NCI-H774 (cell line): ENCODE measurements at places on chromosomes 5 and 9.

- no peak for DNase-seq
Measured at GRCh38 chr9:135474915-135475314, 4.7 kb upstream of the PPP1R26 start.

- no peak for DNase-seq
Measured at GRCh38 chr5:105304859-105305258, 1742.3 kb upstream of the NUDT12 start.

DNA sequence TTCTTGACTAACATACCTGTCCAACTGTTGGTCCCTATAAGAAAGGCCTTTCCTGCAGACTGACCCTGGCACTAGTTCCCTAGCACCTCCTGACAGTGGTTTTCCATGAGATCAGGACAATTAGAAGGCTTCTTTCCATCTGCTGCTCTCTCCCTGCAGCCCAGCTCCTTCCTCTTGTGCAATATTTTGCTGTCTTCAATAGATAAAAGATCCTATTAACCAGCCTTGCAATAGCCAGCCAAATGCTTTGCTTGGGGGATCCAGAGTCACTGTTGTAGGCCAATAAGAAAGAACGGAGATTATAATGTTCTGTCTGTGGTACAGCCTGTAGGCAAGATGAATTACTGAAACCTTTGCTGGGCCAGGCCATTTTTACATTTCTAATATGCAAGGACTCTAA is 18.4 kb upstream of the NME5 start:
- DNase-seq = no peak

DNA sequence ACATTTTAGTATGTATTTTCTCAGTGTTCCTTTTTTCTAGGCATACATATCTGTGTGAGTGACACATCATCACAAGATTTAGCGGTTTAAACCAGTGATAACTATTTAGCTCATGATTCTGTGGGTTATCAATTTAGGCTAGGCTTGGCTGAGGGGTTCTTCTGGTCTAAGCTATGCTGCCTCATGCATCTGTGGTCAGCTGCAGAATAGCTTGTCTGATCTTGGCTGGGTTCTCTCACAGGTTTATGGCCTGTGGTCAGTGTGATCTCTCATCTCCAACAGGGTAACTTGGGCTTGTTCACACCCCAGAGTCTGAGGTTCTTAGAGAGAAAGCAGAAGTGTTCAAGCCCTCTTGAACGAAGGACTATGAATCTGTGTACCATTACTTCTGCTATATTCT is 363.3 kb downstream of the KDM4C start:
- DNase-seq = no peak

- no peak for DNase-seq
Measured at GRCh38 chr5:61638476-61638875, 306.4 kb downstream of the ZSWIM6 start.

- DNase-seq = no peak
Measured at GRCh38 chr5:404666-405241, 38.2 kb upstream of the EXOC3 start.

DNA sequence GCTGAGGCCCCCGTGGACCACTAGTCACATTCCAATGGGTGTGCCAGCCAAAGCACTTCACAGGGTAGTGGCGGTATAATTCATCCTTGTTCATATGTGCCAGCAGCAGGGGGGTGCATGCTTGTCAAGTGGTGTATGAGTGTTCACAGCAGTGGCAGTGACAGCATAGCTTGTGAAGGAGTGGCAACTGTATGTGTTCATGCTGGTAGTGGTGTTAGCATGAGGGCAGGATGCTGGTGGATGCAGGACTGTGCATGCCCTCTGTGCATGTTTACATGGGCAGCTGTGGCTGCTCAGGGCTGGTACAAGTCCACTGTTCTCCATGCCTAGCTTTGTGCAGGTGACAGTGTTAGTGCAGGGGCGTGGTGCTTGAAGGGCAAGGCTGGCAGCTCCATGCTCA is 253.4 kb upstream of the DMAC1 start:
- DNase-seq = no peak

DNA sequence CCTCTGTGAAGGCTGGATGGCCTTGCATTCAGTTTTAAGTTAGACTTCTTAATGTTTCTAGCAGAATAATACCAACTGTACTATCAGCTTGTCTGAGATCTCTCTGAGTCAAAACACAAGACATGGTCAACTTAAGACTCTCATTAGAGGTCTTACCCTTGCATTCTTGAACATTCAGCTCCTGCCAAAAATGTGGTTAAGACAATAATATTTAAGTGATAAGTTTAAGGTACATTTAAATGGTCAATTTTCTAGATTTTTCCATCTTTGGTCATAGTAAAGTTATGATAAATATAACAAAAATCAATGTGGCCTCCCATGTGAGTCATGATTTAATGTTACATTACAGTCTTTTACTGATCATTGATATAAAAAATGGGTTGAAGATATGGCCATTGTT is 75.0 kb downstream of the NR2F1 start:
- no peak for DNase-seq

DNA sequence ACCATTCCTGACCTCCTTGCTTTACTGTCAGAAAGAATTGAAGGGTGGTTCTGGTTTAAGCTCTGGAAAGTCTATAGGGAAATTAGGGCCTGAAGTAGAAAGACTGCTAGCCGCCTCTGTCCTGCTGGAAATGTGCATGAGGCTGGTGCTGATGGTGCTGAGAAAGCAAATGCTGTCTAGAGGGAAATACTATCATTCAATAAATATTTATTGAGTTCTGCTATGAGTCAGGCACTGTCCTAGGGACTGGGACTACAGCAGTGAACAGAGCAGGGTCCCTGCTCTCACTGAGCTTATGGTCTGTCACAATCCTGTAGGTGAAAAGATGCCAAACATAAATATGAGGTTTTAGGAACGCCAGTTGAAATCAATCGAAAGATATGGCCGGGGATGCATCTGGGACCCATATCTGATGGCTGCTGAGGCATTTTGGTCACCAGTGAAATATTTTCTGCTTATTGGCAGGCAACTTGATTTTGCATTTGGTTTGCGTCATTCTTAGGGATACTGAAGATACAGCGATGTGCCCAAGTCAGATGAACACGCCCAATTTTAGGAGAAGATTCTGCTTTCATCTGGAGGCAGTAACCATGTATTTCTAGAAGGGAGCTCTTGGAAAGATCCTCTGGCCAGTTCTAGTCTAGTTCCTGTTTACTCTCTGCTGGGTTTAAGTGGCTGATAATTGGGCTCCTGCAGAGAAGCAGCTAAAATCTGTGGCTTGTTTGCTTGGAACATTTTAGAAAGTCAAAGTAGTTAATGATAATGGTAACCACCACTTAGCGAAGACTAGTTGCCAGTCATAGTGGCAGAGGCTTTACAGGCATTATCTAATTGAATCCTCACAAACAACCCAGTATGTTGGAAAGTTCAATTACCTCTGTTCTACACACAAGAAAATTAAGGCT is 73.3 kb downstream of the INSYN2B start:
- DNase-seq = peak; percentile 65

DNA sequence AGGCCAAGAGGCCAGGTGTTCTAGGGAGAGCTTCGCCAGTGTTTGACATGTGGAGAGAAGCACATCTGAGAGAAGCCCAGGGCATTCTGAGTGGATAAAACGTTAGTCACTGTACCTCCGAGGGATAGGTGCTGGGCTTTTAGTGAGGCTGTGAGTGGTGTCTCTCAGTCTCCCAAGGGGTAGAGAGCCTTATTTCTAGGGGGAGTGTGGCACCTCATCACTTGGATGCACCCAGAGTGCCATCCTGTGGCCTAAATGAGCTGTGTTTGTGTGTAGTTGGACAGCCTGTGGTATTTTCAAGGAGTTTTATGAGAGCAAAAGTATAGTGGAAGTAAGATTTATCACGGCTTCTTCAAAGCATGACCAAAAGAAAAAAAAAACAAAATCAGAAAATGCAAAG is 1046.9 kb upstream of the WWC1 start:
- DNase-seq = peak; percentile 4

DNA sequence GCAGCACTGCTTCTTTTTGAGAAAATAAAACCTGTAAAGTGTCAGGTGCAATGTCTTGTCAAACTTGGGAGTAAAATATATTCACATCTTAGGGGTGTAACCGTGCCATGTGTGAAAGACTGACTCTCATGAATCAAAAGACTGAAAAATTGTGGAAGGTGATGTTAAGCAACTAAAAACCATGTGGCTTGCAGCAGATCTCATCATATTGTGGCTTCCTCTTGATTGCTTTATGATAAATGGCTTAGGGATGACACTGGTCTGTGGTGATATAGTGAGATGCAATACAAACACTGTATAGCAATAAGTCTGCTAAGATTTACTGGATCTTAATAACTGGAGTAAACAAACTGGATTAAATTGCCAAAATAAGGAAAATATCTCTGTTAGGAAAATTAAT is 321.6 kb downstream of the EDIL3 start:
- no peak for DNase-seq

DNA sequence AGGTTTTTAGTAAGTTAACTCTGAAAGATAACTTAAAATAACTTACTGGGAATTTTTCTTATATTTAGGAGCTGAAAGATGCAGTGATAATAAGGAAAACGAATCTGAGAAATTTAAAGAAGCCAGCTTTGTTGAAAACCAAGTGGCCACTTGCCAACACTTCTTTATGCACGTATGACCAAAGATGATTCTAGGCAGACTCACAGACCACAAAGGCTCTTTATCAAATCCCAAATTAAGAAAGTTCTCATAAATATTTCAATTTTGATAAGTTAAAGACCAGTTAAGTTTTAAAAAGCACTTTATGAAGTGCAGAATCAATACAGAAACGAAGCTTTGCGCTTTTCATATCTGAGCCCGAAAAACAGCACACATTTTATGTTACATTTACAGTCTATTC is 1.5 kb downstream of the AFF4 start:
- no peak for DNase-seq

DNA sequence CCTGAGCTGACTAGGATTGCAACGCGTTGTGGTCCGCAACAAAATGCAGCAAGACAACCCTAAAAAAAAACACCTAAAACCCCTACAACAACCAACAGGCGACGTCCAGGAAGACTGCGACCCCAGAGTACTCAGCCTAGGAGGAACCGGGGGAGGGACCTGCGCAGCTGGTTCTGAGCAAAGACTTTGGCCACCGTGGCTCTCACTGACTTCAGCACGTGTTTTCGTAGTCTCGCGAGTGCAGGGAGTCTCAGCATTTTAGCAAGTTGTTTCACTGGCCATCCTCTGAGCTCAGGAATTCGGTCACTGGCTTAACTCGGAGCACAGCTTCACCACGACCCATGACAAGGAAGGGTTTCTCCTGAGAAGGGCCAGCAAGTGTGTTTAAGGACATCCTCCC is 8.6 kb upstream of the ZDHHC11 start:
- no peak for DNase-seq

GRCh38 chr9:77663754-77664153 is 15.6 kb upstream of the GNA14 start:
- DNase-seq = peak; percentile 26

- no peak for DNase-seq
Measured at GRCh38 chr5:179865491-179866240, 7.0 kb upstream of the MRNIP start.

GRCh38 chr5:141722266-141722665 is 40.2 kb upstream of the ARAP3 start:
- no peak for DNase-seq

GRCh38 chr5:54785729-54786591 is 199.4 kb downstream of the ESM1 start:
- no peak for DNase-seq
